ENCODE measurements at places on chromosomes 11 and 22.

DNA sequence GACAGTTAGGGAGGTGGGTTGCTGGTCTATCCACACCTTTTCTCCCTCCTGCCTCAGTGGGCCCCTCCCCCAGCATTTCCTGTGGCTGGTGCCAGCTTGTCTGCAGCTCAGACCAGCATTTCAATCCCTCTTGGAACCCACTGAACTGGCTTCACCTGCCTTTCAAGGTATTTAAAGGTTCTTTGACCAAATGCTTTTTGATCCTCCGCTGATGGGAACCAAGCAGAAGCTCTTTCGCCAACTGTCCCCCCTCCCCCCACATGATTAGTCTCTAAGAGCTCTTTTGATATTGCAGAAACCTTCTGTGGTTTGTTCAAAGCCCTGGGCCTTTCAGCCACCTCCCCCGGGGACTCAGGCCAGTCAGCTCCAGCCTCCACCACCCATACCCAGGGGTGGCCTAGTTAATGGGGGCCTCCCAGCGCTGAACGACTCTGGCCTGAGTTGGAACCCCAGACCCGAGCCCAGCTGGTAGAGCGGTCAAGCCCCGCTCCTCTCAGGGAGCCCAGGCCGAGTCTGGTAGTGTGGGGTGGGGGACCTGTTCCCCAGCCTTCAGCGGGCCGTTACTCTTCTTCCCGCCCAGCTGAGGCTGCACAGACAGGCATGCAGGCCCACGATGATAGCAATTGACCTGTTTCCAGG, 6.0 kb upstream of the SYT7 start:
- no peak for DNase-seq

DNA sequence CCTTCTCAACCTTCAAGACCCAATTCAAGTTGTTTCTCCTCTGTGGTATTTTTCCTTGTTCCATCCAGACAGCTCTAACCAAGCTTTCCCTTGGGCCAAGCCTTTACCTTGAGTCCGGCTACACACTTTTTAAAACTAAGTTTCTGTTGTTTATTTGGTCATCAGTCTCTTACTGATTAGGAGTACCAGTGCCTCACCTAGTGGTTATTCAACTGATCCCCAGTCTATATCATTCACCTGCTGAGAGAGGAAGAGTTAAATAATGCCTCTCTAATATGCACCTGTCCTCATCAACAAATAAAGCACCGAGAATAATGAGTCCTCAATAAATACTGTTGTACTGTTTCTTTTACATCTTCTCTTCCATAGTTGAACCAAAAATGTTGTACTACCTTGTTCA, 160.8 kb downstream of the MSANTD4 start:
- DNase-seq = no peak

- DNase-seq = peak; percentile 24
These were observed 11.4 kb downstream of the AASDHPPT start for GRCh38 chr11:106088896-106089295.

DNA sequence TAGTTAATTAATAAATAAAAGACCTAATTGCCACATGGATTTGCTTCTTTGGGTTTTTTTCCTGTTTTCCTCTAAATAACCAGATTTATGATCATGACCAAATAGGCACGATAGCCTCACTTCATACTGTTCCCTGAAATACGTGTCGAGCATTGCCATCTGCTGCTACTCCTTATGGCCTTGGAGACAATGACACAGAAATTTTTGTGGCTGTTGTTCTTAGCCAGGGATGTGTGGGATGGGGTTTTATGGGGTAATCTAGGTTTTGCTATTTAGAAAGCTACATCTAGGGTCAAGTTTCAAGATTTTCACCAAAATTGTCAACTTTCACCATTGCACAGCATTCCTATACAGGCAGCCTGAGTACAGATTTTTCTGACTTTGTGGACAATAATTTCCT, 145.2 kb downstream of the DBX1 start:
- DNase-seq = no peak

DNA sequence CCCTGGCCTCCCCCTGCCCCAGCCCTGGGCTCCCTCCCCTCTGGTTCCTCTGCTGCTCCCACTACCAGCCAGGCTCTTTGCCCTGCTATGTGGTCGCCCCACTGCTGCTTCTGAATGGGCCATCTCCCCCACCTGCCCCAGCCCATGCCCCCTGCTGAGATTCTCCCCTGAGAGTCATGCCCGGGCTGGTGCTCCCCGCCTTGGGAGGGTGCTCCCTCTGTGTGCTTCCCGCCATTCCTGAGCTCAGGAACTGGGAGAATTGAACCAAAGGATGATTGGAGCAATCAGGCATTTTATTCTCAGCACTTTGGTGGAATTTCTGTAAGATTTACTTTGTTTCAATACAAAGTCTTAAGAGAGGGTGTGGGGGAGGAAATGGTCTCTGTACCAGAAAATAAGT, 6.8 kb downstream of the APOBEC3D start:
- DNase-seq = no peak

- no peak for DNase-seq
These were observed 361.3 kb downstream of the GRM5 start for GRCh38 chr11:88704485-88704884.

GRCh38 chr11:115377882-115378296, 126.3 kb downstream of the CADM1 start:
- no peak for DNase-seq

DNA sequence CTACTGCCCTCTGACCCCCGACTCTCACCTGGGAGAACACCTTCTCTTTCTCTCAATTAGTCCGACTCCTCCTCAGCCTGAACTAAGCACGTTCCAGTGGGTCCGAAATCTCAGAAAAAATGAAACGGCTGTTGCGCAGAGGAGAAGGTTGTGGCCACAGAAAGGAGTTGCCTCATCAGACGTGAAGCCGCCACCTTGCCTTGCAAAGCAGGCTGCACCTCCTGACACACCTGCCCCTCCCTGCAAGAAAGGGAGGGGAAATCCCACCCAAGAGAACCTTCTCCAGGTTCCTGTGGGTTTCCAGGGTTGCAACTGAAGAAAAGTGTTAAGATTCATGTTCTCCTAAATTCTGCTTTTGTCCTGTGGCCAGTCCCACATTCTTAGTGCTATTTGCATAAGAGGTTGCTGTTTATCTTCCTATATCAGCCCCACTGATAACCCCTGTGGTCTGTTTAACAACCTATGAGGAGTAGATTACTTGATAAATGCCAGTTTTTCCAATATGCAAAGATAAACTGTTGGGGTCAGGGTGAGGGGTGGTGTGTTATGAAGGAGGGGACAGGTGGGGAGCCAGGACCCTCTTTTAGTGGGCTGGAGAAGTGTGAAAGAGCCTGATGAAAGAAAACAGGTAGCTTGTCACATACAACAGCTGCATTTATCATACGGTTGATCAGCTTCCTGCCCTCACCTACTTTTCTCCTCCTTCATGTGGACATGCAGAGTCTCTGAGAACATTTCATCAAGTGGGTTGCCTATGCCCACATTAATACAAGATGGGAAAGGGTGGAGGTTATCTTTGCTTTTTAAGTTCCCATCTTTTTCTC, 18.2 kb downstream of the ZBTB16 start:
- no peak for DNase-seq

- DNase-seq = no peak
These were observed 4.4 kb upstream of the ENDOD1 start for GRCh38 chr11:95085117-95085816.

- no peak for DNase-seq
These were observed 213.7 kb upstream of the TBCEL start for GRCh38 chr11:120810251-120810650.

DNA sequence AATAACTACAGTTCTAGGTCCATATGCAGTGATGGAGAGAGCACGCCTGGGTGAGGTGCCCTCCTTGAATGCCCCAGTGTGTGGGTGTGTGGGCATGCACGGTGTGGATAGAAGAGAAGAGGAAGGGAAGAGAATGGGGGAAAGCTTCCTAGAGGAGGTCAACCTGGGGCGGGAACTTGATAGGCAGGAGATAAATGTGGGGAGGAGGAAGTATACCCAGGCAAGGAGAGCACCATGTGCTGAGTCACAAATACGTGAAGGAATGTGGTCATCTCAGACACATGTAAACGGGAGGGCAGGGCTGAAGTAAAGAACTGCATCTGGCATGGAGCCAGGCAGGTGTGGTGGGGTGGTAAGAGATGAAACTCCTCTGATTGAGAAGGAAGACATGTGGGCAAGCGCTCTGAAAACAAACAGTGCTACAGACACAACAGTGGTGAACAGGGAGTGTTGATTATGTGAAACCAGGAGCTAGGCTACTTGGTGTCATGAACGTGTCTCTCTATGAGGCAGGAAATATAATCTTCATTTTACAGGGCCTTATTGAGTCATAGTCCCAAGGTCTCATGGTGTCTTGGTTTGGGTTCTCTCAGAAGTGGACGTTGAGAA, 61.5 kb upstream of the EED start:
- no peak for DNase-seq

DNA sequence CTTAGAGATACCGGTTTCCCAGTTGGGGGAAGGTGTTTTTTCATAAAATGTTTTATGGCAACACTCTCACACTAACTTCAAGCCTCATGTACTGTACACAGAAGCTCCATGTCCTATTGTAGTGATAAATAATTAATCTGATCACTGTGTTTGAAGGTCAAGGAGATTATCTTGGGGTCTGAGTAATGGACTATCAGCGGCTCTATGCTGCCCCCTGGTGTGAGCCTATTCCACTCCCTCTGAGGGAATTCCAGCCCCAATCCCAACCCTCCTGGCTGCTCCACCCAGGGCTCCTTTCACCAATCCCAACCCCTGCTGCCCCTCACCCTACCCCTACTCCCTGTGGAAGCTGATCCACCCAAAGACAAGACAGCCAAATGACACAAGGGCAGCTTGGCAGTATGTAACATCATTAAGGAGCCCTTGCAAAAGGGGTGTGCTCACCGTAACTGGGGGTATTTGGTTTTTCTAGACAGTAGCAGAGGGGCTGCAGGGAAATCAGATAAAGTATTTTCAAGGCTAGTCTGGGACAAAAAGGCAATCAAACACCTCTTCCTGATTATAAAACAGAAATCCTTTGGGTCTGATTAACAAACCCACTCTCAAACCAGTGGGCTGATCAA, 22.3 kb downstream of the HPS4 start:
- no peak for DNase-seq

GRCh38 chr11:72443016-72443415, 8.7 kb upstream of the CLPB start:
- DNase-seq = no peak

- DNase-seq = no peak
These were observed 14.9 kb downstream of the ADORA2A start for GRCh38 chr22:24442352-24442744.

DNA sequence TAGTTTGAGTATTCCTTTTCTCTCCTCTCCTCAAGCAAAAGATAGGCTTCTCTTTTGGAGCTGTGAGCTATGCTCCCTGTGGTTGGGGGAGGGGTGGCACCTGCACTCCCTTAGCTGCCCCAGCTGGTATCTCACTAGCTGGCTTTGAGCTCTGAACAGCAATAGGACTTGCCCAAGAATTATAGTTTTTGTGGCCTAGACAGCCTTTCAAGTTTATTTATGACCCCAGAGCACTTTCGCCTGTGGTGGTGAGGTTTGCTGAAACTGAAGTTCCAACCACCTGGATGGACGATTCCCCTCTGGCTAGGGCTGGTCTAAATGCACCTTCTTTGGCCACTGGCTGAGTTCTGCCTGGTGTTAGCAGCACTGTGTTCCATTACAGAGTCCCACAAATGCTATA, 37.1 kb upstream of the SLC37A2 start:
- no peak for DNase-seq

DNA sequence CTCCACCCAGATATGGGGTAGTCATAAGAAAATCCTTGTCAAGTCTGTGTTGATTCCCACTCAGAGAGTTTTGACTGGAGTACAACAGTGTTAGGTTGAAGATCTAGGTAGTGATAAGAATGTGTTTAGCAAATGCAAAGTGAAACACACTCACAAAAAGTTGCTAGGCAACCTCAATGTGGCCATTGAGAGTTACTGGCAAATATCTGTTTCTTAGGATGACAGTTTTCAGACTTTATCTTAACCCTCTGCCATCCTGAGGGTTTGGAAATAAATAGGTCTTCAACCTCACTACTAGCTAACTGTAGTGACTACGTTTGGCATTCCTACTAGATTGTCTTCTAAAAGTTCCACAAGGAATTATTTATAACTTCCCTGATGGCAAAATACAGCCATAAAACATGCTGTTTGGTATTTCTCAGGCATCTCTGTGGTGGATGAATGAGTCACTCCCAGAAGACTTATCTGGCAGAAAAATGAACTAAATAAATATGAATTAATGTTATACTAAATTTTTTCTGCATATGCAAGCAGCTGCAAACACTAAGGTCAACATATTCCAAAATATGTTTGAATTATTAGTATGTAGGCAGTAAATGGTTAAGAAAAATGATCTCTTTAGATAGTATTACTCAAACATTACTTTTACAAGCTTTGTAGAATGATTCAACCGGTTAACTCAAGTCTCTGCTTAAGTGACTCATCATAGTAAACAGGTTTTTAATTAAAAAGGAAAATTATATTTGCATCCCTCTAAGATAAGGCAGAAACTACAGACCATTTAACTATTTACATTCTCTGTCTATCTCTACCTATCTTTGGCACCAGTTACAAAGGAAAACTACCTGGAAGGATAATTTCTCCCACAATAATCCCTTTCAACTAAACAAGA, 17.1 kb upstream of the SYTL2 start:
- DNase-seq = no peak

DNA sequence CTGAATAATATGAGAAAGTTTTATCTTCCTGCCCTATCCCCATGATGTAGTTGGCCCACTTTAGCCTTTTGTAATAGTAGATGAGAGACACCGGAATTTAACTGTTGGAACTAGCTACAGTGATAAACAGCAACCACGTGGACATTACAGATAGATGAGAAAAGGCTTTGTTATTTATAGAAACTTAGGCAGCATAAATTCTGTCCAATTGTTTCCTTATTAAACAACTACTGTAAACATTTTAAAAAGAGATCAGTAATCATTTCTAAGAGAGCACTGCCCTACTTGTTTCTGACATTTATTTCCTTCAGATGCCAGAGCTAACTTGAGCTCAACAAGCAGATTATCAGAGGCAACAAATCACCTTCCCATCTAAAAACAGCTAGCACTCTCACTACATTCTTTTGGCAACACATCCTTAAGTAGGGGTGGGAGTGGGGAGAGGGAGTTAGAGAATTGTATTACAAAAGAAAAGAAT, 63.1 kb downstream of the SOX6 start:
- DNase-seq = no peak

- no peak for DNase-seq
These were observed 214.6 kb downstream of the DSCAML1 start for GRCh38 chr11:117582433-117582832.

GRCh38 chr22:27474112-27474571, 327.4 kb downstream of the MN1 start:
- peak; percentile 51 for DNase-seq

- no peak for DNase-seq
These were observed 594 bp upstream of the POU2AF1 start for GRCh38 chr11:111379602-111380136.

GRCh38 chr11:77069336-77069968, 2.7 kb downstream of the CAPN5 start:
- no peak for DNase-seq

Data from non-pigmented ciliary epithelial cell (primary cell).